ENCODE measurements at places on chromosomes 3 and 15.

DNA sequence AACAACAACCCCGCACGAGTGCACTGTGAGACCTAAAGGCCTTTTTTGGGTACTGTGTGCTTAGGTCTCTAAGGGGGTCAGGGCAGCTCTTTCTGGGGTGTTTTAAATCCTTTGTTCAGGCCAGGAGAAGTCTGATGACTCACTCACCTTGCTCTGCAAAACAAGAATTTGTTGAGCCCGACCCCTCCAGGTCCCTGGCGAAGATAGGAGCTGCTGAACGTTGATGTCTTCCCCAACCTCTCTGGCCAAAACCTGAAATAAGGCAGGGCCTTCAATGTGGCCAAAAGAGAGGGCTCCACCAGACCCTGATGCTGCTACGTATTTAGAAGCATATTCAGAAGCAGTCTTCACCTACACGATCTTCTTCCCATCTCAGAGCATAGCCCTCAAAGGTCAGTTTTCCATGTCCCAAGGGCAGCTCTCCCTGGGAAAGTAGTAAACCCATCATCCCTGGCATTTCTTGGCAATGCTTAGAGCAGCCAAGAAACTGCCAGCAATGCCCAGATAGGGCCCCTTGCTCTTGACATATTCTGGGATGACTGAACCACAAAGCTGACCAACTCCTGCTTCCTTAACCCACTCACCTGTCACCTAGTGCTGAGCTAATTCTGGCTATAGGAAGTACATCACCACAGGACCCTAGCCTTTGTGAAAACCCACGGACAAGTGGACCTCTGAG is 27.1 kb downstream of the CCDC13 start:
- DNase-seq = peak; percentile 31

DNA sequence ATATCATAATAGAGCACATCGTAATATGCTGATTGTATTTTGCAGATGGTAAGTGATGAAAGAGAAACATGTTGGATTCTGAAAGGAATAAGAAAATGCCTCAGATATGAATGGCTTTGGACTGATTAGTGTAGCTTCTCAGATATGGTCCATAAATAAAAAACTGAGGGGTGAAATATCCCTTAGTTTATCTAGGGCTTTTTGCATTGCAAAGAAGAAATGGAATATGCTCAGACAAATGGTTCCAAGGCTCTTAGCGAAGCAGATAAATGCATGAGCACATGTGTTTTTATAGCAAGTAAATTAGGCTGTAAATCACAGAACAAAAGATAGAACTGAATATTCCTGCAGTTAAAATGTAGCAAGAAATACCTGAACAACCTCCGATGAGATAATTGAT is 820.9 kb upstream of the GRM7 start:
- DNase-seq = no peak

DNA sequence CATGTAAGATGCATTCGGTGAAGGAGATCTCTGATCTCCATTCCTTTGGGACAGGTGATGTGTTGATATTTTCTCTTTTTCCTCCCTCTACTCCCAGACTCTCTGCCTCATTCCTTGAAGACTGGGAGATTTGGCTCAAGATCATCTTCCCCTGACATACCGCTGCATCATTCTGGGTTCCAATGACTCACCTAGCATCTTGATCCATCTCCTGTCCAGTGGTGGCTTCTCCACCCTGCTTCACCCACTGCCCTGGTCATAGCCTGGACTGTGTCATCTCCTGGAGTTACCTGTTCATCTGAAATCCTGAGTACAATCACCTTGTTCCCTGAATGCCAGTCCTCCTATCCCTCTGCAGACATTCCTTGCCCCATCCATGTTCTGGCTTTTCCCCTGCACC is 57.4 kb upstream of the TRAK1 start:
- no peak for DNase-seq

- DNase-seq = peak; percentile 95
Observed at GRCh38 chr15:58484791-58485600, 53.2 kb downstream of the LIPC start.

GRCh38 chr3:179464323-179465092 is 13.2 kb upstream of the GNB4 start:
- peak; percentile 47 for DNase-seq

DNA sequence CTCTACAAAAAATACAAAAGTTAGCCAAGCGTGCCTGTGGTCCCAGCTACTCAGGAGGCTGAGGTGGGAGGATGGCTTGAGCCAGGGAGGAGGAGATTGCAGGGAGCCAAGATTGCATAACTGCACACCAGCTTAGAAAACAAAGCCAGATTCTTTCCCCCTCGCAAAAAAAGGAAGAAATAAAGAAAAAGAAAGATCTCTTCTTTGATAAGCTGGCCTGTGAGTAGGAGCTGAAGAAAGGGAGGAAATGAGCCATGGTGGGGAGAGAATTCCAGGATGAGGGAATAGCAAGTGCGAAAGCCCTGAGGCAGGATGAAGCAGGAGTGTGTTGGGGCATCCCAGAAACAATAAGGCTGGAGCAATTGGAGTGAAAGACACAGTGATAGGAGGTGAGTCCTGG is 24.5 kb upstream of the TOP2B start:
- DNase-seq = no peak

GRCh38 chr3:133896002-133896761 is 500 bp upstream of the RAB6B start:
- no peak for DNase-seq

DNA sequence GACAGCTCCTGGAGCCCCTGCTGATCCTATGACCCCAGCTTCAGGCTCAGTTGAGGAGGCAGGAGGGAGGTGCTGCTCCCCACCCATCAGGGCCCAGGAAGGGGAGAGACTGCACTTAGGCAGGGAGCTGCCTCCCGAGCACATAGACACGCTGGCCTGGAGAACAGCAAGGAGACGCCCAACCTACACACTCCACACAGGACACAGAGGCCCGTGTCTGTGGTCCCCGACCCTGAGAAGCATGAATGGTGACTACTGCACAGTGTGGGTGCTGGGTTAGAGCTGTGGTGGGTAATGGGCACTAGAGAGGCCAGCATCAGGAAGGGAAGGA is 1.1 kb upstream of the HHATL start:
- no peak for DNase-seq

- no peak for DNase-seq
Observed at GRCh38 chr3:151228666-151229040, 25.6 kb upstream of the GPR171 start.

- DNase-seq = peak; percentile 48
Observed at GRCh38 chr3:194632809-194633348, 340 bp downstream of the TMEM44 start.

- DNase-seq = no peak
Observed at GRCh38 chr15:78934655-78935023, 10.2 kb downstream of the CTSH start.

- no peak for DNase-seq
Observed at GRCh38 chr3:41690766-41691563, 270.9 kb downstream of the ULK4 start.

DNA sequence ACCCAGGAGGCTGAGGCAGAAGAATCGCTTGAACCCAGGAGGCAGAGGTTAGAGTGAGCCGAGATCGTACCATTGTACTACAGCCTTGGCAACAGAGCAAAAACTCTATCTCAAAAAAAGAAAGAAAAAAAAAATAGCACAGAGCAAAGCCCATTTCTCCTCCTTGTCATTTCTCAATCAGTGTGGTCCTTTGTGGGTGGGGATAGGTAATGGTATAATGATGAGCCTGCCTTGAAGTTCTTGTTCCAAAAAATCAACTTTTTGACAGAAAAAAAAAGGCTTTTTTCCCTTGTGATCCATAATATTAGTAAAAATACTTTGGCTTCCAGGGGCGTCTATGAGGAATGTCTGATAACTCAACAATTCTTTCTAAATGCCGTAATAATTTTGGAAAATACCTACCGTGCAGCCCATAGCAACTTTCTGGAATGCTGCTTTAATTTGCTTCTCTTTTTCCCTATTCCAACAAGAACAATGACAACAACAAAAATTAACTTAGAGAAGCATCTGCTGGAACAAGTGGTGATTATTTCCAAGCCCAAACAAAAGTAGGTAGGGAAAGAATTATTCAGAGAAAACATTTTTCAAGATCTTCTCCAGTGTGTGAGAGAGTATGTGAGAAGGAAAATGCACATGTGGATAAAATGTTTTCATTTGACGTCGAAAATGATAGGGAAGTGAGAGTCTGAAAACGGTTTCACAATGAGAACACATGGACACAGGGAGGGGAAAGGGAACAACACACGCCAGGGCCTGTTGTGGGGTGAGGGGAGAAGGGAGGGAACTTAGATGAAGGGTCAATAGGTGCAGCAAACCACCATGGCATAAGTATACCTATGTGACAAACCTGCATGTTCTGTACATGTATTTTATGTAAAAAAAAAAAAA is 337.8 kb downstream of the RBMS3 start:
- no peak for DNase-seq

DNA sequence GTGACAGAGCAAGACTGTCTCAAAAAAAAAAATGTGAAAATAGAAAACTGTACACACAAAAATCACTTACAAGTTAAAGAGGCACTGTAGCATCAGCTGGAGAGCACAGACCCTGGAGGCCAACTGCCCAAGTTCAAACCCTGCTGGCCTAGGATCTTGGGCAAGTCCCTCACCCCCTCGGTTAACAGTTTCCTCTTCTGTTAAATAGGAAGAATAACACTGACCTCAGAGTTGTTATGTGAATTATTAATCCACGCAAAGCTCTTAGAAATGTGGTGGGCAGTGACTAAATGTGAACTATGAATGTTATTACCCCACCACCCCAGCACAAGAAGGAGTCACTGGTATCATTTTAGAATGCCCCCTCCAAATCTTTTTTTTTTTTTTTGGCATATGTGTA is 11.2 kb downstream of the CIB1 start:
- DNase-seq = no peak

DNA sequence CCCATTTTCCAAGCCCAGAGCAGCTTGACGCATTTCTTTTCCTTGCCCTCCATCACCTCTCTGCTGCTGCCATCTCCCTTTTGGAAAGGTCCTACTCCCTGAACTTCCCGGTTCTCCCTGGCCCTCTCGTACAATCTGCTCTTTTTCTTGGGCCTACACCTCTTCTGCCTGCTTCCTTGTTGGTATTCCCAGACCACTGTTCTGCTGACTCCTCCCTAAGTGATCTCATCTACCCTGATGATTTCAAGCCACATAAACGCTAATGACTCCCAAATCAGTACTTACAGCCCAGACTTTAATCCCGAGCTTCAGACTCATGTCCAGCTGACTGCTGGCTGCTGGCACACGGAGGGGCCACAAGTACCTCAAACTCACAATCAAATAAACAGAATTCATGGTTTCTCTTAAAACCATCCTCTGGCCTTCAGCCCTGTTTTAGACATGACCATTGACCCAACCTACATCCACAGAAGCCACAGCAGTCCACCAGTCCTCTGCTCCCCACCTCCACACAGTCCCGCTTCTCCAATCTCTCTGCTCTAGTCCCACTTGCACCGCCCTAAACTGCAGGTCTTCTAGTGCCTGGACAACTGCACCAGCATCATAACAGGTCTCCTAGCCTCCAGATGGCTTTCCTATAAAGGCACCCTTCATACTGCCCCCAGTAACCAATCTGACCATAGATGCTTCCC is 57.6 kb downstream of the AAGAB start:
- no peak for DNase-seq

DNA sequence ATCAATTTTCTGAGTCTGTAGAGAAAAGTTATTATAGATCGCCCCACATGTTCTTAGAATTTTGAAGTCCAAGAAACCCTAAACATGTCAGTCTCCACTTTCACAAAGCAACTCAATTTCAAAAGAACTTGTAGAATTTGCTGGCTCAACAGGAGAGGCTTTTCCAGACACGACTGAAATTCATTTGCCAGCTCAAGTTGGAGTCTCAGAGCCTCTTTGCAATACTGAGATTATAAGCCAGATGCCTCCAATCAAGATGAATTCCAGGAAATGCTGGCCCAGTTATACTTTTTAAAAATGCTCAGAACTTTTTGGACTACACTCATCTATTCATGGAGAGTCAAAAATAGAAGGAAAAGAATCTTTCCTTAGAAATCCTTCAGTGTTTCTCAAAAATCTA is 56.9 kb upstream of the NLGN1 start:
- DNase-seq = no peak

GRCh38 chr3:7876741-7877297 is 624.8 kb upstream of the LMCD1 start:
- DNase-seq = no peak

DNA sequence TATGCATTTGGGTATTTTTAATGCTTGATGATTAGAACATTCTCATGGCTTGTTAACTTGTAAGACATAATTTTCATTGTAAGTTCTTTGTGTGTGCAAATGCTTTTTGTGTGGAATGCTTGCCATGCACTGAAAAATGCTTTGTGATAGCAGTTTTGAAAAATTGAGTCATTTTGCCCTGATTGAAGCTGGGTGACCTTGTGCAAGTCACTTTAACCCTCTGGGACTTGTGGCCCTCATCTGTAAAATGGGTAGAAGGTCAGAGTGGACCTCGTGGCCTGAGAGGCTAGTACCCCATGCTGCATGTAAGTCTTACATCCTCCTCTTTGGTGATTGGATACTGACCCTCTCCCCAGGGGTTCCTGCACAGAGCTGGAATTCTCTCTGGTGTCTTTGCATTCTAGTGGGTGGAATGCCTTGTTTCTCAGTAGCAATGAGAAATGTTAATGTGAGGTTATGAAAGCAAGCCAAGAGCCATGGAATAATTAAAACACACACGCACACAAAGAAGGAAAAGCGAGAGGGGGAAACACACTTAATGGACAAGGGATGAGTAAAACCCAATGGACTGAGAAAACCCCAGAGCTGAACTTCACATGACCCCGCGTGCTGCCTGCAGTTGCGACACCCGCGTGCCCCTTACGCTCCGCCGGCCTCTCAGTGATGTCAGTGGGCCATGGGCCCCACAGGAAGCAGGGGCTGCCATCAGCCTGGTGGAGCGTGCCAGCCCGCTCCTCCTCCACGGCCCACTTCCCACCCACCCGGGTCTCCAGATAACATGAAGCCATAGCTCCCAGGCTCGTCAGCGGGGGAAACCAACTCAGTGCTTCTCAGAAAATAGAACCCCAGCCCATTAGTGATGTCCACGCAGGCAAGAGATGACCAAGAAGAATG is 44.0 kb downstream of the SMAD3 start:
- no peak for DNase-seq

DNA sequence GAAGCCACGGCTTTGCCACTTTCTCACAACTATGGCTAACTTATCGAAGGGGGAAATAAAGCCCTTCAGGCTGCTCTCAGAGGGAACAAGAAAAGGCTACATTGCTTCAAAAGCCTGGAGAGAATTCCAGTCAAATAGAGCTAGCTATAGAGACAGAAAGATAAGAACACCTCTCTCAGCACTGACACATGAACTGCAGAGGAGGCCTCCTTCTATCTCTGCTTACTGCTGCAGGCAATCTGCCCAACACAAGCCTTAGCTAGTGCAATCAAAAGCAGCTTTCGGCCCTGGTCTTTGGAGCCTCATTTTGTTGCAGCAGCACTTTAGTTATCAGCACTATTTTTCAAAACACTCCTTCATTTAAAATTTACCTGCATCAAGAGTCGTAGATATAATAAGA is 118.4 kb upstream of the ROBO1 start:
- DNase-seq = no peak

- no peak for DNase-seq
Observed at GRCh38 chr3:129940086-129940485, 34.4 kb upstream of the TRH start.

GRCh38 chr3:116378077-116378476 is 67.2 kb downstream of the LSAMP start:
- DNase-seq = no peak

All from activated CD8-positive, alpha-beta memory T cell treated with anti-CD3 and anti-CD28 coated beads, Interleukin-2, amount 10 ng/mL, durations not matched to agents 7 days and 5 days (primary cell).